ENCODE measurements at places on chromosomes 6 and 20.

DNA sequence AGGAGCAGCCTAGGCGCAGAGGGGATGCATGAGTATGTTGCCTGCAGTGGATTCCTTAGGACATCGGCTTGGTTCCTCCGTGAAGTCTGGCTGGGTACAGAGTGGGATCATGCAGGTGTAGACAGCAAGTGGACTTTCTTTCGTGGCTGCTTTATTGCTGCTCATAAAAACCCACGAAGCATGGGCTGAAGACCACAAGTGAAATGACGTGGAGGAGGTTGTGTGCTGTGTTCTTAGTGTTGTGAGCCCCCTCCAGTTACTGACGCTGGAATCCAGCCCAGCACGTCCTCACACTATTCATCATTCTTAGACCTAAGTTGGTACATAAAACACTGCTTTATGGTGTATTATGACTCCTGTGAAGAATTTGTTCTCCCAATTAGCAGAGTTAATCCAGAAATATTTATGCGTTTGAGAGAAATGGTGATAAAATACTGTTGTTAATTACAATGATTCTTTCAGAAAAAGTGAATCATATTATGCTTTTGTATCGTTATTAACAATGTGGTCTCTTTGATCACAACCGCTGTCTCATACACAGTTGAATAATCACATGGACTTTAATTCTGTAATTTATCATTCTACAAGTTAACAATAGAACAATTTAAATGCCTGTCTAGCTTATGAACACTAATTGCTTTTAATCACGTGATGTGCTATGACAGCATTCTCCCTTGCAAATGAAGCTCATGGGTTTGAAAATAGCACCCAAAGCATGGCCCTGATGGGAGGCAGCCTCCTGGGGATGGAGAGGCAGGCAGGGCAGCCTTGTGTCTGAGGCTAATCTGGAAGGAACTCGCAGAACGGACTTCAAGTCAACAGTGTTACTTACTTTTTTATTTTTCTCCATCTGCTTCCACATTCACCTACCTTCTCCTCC lies 233.9 kb upstream of the SYNDIG1 start:
- no peak for DNase-seq

GRCh38 chr20:46230801-46231282 lies 77.5 kb downstream of the CDH22 start:
- peak; percentile 64 for DNase-seq

- DNase-seq: no peak
These were observed 38.7 kb downstream of the LAMA4 start for GRCh38 chr6:112215488-112216284.

GRCh38 chr20:41367956-41368355 lies 1.3 kb upstream of the EMILIN3 start:
- no peak for DNase-seq

- peak; percentile 50 for DNase-seq
These were observed 739 bp downstream of the GSS start for GRCh38 chr20:34954904-34955230.

DNA sequence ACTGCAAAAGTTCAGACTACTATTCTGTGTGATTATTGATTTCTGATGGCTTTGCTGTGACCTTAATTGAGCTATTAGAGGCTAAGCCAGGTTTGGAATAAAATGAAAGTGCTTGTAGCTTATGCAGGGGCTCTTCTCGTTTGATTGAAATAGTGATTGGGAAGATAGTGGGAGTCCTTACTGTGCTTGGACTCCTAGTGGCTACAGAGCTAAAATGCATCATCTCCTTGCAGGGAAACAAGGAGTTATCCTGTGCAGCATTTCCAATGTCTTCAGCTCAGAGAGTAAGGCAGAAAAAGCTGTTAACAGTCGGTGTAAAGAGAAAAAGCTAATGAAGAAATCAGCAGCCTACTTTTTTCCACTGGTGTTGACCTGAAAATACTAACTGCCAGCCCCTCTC lies 173.5 kb downstream of the SLC35F1 start:
- no peak for DNase-seq

DNA sequence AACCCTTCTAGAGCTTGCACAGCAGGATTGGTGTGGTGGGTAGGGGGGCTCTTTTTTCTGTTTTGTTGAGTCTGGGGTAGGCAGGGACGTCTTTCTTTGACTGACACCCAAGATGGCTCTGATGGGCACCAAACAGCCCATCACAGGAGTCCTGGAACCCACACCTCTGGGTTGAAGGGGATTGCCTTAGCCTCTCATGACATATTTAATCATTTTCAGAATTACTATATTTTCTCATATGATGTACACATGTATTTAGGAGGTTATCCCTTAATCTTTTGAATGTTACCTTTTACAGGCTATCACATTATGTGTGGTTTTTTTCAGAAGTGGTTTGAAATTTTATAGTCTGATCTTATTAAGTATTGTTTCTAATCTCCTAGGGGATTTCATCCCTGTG lies 64.6 kb downstream of the RPP40 start:
- DNase-seq: no peak

DNA sequence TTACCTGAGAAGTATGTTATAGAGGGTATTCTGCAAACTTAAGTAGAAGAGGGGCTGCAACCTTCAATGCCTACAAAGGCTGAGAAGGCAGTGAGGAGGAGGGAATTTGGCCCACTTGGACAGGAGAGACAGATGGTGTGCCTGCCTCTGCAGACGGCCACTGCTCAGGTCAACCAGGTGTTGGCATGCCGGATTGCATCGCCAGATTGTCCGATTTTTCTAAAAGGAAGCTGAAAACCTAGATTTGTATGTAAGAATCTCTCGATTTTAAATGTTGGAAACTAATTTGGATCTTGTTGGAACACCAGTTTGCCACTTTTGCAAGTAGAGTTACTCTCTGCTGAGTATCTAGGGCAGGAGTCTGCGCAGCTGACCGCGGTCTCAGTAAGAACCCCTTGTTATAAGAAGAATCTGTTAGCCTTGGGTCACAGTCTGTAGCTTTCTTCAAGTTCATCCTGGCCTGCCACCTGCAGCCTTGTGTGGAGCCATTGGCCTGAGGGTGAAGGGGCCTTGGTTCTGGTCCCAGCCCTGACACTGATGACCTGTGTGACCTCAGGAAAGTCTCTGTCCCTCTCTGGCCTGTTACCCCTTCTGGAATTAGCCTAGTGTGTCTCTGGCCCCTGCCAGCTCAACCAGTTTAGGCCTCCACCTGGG lies 54.4 kb downstream of the TGM2 start:
- DNase-seq: no peak

- DNase-seq: no peak
These were observed 25.5 kb upstream of the SSTR4 start for GRCh38 chr20:23009636-23010035.

- DNase-seq: no peak
These were observed 118.9 kb upstream of the EXOC2 start for GRCh38 chr6:811831-812230.

DNA sequence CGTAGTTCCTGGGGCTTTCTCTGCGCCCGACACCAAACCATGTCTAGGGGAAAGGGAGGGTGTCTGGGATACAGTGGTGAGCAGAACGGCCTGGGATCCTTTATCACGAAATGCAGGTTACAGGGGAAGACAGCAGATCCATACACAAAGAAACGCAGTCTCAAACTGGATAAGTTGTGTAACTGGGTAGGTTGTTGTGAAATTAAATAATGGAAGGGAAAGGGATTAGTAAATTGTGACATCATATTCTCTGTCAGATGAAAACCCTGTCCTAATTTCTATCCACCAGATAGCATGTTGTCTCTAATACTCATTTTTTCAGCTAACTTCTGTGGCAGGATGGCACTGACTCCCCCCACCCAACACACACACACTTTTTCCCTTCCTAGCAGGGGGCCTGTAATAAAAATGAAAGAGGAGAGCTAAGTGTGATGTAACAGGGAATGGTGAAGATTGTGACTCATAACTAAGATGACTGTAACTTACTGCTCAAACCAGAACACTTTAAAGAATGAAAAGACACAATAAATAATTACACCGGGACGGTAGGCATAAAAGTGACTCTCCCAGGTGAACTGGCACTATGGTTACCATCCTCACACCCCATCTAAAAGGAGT lies 769 bp upstream of the TRPC4AP start:
- DNase-seq: peak; percentile 88

- DNase-seq: no peak
These were observed 97.5 kb downstream of the SOBP start for GRCh38 chr6:107587451-107587850.

DNA sequence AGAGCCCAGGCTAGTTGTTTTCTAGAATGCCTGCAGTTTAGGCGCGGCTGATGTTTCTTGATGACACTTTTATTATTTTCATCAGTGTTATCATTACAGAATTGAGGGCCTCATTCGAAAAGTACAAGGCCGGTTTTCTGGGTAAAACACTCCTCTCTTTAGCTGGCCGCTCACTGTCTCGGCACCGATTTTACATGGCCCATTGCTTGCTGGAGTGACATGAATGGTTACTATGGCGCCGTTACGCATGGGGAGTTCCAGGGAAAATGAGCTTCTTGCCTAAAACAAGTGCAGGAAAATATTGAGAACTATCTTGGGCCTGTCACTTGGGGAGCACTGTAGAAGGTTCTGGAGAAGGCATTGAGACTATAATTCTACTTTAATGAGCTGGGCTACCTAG lies 317.8 kb downstream of the CDH4 start:
- DNase-seq: no peak

DNA sequence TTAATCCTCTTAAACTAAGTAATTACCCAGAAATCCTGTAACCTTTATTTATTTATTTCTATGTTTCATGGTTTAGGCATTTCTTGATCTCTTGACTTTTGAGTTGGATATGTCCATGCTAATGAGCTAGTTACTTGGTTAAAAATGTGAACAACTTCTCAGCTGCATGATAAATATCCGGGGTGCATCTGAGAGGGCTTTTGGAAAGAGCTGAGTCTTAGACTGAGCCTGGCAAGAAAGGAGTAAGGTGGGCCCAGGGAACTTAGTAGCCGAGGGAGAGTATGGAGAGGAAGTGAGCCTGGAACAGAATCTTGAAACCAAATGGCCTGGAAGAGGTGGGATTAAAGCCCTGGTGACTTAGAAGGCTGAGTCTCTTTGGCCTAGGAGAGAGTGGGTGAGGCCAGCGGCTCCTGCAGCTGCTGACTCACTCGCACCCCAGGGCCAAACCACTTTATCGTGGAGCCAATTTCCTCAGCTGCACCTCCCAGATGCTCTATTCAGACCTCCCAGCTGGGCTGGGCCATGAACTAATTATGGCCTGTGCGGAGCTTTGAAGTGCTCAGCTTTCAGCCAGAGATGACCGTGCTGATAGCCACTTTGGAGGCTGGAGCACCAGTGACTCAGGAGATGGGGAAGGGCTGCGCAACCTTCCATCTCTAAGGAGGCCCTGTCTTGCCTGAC lies 19.1 kb downstream of the TGM3 start:
- DNase-seq: peak; percentile 84

- peak; percentile 30 for DNase-seq
These were observed 354.1 kb upstream of the MAP3K7 start for GRCh38 chr6:90940812-90941481.

DNA sequence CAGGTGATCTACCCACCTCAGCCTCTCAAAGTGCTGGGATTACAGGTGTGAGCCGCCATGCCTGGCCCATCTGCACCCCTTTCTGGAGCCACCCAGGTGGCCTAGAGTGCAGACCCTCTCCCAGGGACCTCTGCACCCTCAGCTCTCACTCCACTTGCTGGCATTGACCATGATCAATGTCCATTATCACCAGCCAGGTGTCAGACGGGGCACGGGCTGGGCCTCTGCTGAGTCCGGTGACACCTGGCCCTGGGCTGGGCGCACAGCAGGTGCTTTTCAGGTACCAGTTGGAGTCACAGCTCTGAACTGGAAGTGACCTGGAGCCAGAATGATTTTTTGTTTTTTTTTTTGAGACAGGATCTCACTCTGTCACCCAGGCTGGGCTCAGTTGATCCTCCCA lies 91.8 kb upstream of the PMEPA1 start:
- no peak for DNase-seq

- DNase-seq: no peak
These were observed 49.5 kb upstream of the FBXO30 start for GRCh38 chr6:145863988-145864616.

DNA sequence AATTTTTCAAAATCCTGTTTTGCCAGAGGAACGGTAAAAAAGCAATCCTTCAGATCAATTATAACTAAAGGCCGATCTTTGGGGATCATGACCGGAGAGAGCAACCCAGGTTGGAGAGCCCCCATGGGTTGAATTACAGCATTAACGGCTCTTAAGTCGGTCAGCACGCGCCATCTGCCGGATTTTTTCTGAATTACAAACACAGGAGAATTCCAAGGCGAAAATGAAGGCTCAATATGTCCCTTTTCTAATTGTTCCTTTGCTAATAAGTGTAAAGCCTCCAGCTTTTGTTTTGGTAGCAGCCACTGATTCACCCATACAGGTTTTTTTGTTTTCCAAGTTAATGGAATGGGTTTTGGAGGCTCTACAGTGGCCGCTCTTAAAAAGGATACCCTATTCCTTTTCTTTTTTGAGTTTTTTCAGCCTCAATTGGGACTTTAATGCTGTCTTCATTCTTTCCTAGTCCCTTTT lies 16.9 kb upstream of the PTCRA start:
- peak; percentile 39 for DNase-seq

- no peak for DNase-seq
These were observed 12.3 kb downstream of the NHLRC1 start for GRCh38 chr6:18110162-18110561.

- DNase-seq: no peak
These were observed 86.2 kb downstream of the PLEKHG1 start for GRCh38 chr6:150685860-150686259.

GRCh38 chr6:71410681-71411080 lies 122.1 kb downstream of the OGFRL1 start:
- DNase-seq: no peak

DNA sequence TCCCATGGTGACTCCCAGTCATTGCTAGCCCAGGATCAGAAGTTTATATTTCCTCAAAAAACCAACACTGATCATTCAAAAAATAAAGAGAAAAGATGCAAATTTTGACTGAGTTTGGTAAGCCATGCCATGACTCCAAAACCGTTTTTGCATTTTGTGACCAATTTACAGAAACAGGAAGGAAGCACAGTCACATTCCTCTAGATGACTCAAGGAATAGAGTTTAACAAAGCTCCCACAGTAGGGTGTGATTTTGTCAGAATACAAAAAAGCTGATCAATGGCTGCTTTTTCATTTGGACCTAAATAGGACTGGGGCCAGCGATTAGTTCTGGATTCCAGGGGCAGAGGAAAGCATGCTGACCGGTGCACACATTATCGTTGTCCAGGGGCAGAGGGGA lies 179.4 kb upstream of the AFDN start:
- DNase-seq: peak; percentile 13

- no peak for DNase-seq
These were observed 669.6 kb upstream of the NRSN1 start for GRCh38 chr6:23456396-23456795.

DNA sequence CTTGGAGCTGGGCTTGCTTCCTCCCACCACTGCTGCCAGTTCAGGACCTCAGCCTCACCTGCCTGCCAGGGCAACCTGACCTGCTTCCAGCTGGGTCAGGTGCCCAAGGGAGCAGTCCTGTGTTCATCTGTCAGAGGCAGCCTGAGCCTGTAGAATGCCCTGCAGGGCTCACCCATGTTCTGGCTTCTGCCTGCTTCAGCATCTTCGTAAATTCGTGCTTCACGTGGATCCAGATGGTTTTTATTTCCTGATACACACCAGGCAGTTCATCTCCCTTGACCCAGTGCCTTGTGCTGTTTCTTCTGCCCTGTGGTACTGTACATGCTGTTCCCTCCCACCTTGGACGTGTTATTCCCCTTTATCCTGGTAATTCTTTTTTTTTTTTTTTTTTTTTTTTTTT lies 50.2 kb downstream of the ARID1B start:
- no peak for DNase-seq

- DNase-seq: no peak
These were observed 27.8 kb upstream of the KIF16B start for GRCh38 chr20:16601047-16601446.
